ENCODE measurements at places on chromosomes 11 and 22.

DNA sequence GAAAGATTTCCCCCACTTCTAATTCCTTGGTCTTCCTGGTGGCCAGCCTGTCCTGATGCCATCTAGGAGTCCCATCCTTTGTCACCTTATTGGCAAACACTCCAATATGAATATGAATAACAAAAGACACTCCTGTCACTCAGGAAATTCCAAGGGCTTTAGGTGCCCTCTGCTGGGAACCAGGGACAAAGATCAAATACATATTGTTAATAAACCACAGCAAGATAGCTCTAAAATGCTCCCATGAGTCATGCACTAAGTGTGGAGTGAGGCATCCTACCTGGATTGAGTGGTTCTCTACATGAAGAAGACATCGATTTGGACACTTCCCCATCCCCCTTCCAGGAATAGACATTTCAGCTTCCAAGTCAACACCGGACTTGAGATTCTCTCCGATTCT, 823.6 kb downstream of the TBC1D22A start:
- no peak for DNase-seq

DNA sequence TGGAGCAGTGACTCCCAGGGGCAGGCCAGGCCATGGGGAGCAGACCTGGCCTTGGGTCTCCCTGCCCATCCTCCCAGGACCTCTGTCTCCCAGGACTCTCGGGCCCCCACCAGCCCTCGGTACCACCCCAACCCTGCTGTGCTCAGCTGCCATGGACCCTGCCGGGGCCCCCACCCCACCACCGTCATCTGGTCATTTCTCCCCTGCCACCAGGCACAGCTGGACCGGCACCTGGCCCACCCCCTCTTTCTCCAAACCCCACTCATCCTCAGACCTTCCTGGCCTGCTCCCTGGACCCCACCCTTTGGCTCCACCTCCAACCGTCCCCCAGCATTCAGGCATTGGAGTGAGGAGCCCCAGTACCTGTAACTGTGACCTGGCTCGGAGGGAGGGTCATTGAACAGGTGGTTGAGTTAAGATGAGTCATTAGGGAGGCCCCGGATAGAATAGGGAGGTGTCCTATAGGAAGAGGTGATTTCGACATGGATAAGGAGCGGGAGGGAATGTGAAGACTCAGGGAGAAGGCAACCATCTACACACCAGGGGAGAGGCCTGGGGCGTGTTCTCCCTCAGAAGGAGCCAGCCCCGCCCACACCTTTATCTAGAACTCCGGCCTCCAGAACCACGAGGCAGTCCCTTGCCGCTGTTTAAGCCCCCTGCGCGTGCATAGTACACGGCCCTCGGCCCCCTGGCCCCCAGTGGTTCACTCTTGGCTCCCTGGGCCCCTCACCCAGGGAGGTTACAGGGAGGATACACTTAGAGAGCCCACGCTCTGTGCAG, 1395.9 kb downstream of the BRD1 start:
- no peak for DNase-seq

DNA sequence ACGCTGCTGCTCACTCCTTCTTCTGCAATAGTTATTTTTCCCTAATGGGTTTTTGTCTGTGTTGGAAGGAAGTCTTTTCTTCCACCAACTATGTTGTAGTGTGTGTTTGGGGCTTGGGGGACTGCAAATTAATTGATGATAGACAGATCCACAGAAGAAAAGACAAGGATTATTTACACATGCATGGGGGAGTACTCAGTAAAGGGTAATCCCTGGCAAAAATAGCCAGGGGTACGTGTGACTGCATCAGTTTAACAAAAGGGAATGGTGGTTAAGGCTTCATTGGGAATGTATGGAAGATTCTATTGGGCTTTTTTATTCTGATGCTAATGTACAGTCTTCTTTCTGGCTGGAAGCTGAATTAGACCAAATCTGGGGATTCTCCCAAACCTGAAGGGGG, 20.2 kb upstream of the FEZ1 start:
- DNase-seq = no peak

- no peak for DNase-seq
Observed at GRCh38 chr11:82034527-82034926, 699.1 kb downstream of the FAM181B start.

- no peak for DNase-seq
Observed at GRCh38 chr11:128862908-128863660, 4.0 kb downstream of the KCNJ1 start.

DNA sequence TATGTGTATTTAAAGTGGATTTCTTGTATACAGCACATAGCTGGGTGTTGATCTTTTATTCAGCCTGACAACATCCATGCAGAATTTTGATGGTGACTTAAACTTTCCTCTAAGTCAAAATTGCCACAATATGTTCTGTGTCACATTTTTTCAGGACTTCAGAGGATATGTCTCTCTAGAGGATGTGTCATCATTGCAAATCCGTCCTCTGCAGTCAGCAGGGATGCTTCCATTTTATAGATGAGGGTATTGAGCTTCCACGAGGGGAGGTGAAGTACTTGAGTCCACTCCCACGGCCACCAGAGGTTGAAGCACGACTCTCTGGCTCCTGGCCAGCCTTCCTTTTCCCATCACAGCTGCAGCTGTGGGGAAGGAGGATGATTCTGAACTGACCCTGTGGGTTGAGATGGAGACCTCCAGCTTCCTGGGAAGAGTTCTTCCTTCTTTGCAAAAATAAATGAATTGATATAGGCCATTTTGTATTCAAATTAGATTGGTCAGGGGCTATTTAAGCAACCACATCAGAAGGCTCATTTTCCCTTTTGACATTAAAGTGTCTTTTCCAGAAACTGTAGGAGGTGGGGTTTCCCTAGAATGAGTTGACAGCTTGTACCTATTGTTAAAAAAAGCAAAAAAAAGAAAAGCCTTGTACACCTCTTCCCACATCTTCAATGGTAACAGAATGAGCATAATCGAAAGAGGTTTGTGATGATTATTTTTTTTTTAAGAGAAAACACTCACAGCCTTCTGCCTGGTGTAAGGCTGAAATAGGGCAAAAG, 55.2 kb upstream of the MYEOV start:
- no peak for DNase-seq

- no peak for DNase-seq
Observed at GRCh38 chr22:40407831-40408717, 37.7 kb downstream of the SGSM3 start.

- DNase-seq = no peak
Observed at GRCh38 chr11:111443640-111444039, 64.6 kb upstream of the POU2AF1 start.

GRCh38 chr11:35553831-35554230, 28.4 kb upstream of the PAMR1 start:
- no peak for DNase-seq

- no peak for DNase-seq
Observed at GRCh38 chr11:77065878-77066228, 918 bp upstream of the CAPN5 start.

DNA sequence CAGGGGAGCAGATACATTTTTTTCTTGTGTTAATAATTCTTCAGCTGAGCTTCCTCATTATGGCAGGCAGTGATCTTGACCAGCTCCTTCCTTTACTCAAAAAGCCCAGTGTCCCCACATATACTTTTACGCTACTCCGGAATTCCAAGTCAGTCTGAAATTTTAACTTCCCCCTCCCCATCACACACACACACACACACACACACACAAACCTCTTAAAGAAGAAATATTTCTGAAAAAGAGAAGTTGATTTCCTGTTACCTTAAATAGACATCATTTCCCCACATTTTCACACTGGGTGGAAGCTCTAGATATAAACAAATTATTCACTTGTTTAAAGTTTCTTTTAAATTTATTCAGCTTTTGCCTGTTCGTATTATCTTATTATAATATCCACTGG, 113.9 kb downstream of the DBX1 start:
- no peak for DNase-seq

DNA sequence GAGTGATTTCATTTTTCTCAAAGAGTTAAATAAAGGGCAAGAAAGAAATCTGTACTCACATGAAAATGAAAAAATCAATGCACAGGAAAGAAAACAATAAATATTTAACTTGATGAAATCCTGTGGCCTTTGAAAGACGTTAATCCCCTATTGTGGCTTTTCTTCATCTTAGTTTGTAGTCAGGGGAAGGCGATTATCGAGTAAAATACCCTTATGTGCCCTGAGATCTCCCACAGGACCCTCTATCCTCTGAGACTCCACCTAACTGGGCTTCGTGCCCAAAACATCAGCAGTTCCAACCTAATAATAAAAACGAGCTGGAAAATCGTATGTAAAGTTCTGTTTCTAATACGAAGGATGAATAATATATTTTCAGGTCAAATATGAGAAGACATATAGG, 208.2 kb upstream of the ZC3H12C start:
- DNase-seq = no peak

- DNase-seq = no peak
Observed at GRCh38 chr22:26592421-26592891, 2.5 kb upstream of the TPST2 start.

GRCh38 chr11:41486424-41486823, 27.0 kb upstream of the LRRC4C start:
- no peak for DNase-seq

- DNase-seq = no peak
Observed at GRCh38 chr22:17257121-17258001, 38.1 kb upstream of the ADA2 start.

DNA sequence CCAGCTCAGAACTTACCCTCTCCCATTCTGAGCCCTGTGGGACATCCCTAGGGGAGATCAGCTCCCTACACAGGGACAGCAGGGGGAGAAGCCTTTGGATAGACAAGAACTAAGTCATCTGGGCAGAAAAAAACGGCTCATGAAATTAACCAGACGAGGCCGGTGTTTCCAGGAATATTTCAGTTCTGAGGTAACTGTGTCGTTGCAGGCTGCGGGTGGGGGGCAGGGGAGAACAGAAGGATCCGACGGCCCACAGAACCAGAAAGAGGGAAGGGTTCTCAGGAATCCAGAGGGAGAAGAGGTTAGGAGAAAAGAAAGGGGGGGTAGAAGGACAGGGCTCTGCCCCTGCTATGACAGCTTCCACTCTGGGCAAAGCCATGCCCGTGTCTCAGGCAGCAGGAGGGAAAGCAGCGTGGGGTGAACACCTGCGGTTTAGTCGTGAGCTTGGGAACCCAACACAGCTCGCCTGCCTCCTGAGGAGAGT, 3.6 kb downstream of the CLCF1 start:
- DNase-seq = no peak

GRCh38 chr11:134822897-134823296, 410.9 kb upstream of the B3GAT1 start:
- no peak for DNase-seq

DNA sequence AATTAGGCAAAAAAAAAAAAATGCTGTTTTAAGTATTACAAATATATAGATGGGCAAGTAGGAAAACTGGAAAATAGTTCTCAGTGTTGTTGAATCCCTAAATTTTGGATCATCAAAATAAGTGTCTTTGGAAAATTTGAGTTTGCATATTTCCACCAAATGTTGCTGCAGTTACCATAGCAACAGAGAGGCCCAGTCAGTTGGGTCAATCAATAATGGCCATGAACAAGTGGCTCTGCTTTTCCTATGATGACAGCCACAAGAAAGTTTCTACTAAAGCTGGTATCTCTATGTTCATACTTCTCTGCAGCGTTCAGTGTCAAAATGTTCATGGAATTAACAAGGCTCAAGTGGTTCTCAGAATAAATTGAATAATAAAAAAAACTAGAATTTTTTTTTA, 79.1 kb downstream of the SERGEF start:
- no peak for DNase-seq

DNA sequence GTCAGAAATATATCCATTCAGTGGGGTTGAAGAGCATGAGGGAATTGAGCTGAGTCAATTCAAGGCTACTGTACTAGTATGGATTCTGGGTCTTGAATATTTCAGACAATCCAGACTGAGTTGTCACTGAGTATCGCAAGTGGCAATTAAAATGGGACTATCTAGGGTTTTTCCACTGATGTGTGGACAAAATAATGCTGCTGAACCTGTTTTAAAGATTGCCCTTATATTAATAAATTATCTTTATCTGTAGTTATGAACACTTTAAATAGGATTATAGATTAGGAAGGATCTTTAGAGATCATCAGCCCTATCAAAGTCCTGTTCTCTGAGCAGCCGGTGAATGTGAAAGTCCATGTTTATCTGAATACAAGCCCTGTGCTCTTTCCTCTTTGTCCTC, 478.3 kb upstream of the KIRREL3 start:
- DNase-seq = no peak

DNA sequence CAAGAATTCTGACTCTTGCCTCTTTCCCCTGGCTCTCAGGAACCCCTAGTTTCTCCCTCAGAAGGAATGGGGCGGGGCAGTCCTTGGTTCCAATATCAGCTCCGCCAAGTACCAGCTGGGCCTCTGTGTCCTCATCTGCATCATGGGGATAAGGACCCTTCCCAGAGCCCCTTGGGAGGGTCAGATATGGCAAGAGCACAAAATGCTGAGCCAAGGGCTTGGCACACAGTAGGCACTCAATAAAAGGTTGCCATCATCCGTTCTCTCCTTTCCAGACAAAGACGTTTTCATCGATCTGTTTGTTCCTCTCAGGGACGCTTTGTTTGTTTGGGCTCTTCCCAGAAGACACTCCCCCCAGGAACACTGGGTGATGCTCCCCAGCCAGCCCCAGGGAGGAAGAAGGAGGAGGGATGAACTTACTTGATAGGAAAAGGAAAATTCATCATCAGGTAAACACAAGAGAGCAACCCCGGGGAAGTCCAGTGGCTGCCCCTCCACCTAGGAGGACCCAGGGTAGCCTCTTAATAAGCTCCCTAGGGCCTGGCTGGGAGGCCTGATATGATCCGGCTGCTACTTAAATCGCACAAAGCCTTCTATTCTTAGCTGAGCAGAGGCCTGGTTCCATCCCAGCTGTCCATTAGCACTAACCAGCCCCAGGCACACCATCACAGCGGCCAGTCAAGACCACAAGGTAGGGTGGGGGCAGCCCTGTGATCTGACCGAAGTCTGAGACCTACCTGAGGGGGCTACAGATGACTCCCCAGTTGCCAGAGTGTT, 19.6 kb downstream of the GDPD5 start:
- DNase-seq = no peak

- DNase-seq = no peak
Observed at GRCh38 chr22:17131686-17132085, 10.5 kb upstream of the TMEM121B start.

- DNase-seq = no peak
Observed at GRCh38 chr22:17777005-17777716, 2.9 kb upstream of the BID start.

DNA sequence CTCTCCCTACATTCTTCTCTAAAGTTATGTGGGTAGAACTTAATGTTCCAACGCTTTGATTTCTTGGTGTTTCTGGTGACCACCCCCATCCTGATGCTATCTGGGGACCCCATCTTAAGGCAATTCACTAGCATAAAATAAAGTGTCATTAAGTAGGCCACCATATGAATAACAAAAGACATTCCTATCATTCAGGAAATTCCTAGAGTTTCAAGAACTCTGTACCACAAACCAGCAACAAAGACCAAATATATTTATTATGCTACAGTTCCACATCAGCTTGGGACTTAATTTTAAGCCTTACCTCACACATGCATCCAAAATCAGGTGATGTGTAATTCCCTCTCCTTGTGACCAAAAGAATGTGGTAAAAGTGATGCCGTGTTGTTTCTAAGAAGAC, 254.6 kb upstream of the LRRC4C start:
- no peak for DNase-seq

DNA sequence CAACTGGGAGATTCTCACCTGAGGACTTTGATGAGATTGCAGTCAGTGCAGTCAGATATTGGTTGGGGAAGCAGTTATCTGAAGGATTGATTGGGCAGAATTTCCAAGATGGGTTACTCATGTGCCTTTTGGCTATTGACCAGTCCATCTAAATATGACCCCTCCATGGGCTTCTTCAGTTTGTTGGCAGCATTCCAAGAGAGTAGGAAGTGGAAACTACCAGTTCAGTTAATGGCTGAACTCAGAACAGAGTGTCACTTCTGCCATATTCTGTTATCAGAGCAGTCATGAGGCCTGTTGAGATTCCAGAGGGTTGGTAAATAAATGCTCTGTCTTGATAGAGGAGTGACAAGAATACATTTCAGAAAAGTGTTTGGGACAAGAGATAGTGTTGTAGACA, 71.0 kb downstream of the CYP2R1 start:
- DNase-seq = no peak
